Activated naive CD4-positive, alpha-beta T cell treated with anti-CD3 and anti-CD28 coated beads, Interleukin-2, amount 10 ng/mL, durations not matched to agents 7 days and 5 days (primary cell): ENCODE measurements at places on chromosomes 2 and 18.

DNA sequence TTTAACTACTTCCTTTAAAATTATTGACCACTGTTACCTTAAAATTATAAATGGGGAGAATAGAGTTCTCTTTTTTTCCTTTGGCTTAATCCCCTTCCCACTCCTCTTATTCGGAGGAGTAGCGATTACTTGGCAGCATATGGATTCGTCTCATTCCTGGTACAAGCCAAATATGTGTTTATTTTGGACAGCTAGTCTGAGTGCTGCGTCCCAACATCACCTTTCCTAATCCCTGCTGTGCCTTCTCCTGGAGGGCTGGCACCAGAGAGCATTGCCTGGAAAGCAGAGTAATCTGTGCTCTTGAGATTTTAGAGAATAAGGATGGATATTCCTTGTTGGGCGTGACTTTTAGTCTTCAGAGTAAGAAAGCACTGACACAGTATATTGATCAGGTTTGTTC is 185.6 kb downstream of the AGAP1 start:
- no peak for DNase-seq

DNA sequence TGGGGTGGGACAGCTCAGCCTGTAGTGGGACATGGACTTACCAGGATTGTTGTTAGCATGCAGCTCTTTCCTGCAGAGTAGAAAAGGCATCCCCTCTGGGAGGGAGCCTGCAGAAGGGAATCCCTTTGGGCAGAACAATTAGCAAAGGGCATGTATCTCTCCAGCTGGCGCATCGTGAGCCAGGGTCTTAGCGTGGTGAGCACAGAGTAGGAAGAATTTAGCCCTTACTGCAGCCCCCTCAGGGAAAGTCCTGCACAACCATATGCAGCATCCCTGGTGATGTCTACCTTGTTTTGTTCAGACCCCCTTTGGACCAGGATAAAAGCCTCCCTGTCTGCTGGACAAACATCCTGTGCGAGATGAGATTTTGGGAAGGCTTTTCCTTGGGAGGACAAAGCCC is 292.1 kb downstream of the SLC4A3 start:
- DNase-seq = no peak

DNA sequence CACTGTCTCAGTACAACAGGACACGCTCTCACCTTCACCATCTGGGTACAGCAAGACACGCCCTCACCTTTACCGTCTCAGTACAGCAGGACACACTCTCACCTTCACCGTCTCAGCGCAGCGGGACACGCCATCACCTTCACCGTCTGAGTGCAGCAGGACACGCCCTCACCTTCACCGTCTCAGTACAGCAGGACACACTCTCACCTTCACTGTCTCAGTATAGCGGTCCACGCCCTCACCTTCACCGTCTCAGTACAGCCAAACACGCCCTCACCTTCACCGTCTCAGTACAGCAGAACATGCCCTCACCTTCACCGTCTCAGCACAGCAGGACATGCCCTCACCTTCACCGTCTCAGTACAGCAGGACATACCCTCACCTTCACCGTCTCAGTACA is 109.9 kb upstream of the CTDP1 start:
- DNase-seq = peak; percentile 17

- no peak for DNase-seq
Observed at GRCh38 chr2:182866461-182867406, at the start of gene FRZB. Gene FRZB (minus strand): TSS chr2:182866637. CDS start chr2:182866552, 85 bp downstream.

- no peak for DNase-seq
Observed at GRCh38 chr18:12811191-12811950, 72.7 kb downstream of the PTPN2 start.

DNA sequence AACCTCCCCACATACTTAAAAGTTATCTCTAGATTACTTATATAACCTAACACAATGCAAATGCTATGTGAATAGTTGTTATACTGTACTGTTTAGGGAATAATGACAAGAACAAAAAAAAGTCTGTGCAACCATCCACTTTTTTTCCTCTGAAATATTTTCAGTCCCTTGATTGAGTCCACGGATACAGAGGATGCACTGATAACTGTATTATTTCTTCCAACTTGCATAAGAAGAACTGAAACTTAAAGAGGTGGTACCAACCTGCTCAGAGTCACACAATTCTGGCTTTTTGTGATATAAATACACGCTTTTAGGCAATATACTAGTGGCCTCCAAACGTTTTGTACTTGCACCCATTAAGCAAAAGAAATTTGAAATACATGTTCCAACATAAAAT is 1.4 kb downstream of the SMC6 start:
- DNase-seq = no peak

GRCh38 chr2:222193328-222193983 is 105.3 kb downstream of the PAX3 start:
- no peak for DNase-seq

GRCh38 chr18:64208516-64208915 is 59.6 kb upstream of the LINC00305 start:
- DNase-seq = no peak

GRCh38 chr2:203683932-203684556 is 22.4 kb upstream of the CD28 start:
- DNase-seq = no peak

DNA sequence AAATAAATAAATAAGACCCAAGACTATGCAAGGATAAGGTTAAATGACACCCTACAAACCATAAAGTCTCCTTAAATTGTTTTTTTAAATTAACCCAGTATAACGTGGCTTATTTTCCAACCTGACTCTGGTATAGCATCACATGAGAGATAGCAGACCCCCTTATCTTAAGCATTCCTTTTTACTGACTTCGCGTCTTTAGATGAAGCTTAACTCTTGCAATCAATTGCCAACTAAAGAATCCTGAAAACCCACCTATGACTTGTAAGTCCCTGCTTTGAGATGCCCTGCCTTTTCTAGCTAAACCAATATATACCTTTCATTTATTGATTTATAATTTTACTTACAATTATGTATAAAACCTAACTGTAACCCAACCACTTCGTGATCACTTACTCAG is 57.1 kb upstream of the RAB12 start:
- no peak for DNase-seq

- DNase-seq = no peak
Observed at GRCh38 chr2:202510911-202511310, 123.9 kb upstream of the FAM117B start.

GRCh38 chr2:108547606-108548005 is 13.3 kb downstream of the LIMS1 start:
- DNase-seq = no peak

GRCh38 chr2:121698318-121698930 is 38.3 kb downstream of the NIFK start:
- no peak for DNase-seq

GRCh38 chr2:7845332-7845731 is 836.5 kb upstream of the ID2 start:
- no peak for DNase-seq

DNA sequence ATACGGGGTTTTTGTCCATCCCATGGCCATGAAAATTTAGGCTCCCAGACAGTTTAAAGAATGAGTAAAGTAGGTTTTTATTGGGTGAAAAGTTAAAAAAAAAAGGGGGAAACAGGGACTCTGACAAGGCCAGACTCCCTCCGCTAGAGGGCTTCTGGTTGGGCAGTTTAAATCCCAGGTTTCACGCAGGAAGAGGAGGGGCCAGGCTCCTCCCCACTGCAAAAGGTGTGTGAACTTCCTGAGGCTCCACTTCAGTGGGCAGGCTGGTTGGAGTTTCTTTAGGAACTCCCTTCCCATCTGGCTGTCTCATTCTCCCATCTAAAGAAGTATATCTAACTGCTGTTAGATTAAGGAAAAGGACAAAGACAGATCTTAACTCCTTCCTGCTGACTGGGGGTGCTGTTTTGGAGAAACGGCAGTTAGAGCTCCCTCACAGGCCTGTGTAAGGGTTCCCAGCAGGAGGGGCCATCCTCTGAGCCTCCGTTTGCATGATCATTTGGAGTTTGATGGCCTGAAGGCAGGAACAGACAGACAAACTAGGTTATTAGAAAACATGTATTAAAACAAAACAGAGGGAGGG is 1160.7 kb downstream of the CNTNAP5 start:
- DNase-seq = no peak

DNA sequence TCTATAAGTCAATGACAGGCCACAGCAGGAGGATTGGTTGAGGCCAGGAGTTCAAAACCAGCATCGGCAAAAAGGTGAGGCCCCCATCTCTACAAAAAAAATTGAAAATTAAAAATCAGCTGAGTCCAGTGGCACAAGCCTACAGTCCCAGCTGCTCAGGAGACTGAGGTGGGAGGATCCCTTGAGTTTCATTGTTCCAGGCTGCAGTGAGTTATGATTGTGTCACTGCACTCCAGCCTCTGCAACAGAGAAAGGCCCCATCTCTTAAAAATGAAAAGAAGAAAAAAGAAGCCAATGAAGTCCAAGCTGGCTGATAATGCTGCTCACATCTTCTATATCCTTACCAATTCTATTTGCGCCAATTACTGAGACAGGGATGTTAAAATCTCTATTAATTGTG is 39.1 kb downstream of the MRPS5 start:
- no peak for DNase-seq

GRCh38 chr2:48124592-48124991 is 218.3 kb upstream of the FBXO11 start:
- DNase-seq = no peak

GRCh38 chr2:27155069-27155520 is 6.3 kb downstream of the TCF23 start:
- DNase-seq = no peak

- DNase-seq = no peak
Observed at GRCh38 chr2:16622399-16622968, 43.1 kb downstream of the CYRIA start.

DNA sequence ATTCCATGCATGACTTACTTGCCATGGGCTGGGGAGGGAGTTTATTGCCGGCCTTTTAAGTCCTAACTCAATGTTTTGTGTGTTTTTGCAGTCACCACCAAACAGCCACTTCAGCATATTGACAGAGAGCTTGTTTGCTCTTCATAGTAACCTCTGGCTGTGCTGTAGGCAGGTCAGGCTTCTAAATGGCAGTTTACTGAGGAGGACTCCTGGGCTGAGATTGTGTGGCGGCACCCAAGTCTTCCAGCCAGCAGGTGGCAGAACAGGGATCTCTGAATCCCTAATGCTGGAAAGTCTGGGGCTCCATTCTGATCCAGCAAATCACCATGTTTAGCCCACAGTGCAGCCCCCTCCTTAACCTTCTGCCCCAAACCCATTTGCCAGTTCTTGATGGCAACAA is 121.2 kb downstream of the CAPN13 start:
- DNase-seq = peak; percentile 20

DNA sequence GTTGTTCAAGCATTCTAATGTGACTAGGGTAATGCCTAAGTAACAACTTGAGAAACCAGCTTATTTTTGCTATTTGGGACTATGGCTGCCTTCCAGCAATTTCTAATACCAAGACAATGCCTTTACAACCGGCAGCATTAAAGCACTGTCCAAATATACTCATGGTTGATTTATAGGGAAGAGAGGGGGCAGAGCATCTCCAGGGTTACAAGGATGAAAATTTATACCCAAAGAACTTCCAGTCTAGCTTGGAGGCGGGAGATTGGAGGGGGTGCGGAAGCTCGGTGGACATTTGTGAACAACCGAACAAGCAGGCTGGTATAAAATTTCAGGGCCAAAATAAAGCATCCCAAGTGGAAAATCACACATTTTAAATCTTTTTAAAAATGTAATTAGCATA is 294.9 kb upstream of the STON1 start:
- DNase-seq = no peak

- DNase-seq = no peak
Observed at GRCh38 chr2:179247318-179248023, 17.2 kb downstream of the SESTD1 start.

DNA sequence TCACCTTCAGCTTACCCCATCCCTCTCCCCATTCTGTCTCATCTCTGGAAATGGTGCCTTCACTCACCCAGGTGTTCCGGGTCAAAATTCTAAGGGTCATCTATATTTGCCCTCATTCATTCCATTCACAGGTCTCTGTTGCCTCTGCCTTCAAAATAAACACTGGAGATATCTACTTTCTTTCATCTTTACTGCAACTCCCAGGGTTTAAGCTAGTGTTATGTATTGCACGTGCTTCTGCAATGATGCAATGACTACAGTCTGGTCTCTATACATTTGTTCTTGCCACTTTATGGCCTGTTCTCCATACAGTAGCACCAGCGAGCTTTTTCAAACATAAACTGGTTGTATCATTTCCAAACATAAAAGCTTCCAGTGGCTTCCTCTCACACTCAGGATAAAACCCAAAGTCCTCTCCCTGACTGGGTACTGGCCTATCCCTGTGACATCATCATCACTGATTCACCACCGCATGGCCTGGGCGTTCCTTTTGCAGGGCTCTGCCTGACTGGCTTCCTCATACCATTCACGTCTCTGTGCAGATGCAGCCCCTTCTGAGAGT is 14.3 kb downstream of the DSG2 start:
- no peak for DNase-seq

DNA sequence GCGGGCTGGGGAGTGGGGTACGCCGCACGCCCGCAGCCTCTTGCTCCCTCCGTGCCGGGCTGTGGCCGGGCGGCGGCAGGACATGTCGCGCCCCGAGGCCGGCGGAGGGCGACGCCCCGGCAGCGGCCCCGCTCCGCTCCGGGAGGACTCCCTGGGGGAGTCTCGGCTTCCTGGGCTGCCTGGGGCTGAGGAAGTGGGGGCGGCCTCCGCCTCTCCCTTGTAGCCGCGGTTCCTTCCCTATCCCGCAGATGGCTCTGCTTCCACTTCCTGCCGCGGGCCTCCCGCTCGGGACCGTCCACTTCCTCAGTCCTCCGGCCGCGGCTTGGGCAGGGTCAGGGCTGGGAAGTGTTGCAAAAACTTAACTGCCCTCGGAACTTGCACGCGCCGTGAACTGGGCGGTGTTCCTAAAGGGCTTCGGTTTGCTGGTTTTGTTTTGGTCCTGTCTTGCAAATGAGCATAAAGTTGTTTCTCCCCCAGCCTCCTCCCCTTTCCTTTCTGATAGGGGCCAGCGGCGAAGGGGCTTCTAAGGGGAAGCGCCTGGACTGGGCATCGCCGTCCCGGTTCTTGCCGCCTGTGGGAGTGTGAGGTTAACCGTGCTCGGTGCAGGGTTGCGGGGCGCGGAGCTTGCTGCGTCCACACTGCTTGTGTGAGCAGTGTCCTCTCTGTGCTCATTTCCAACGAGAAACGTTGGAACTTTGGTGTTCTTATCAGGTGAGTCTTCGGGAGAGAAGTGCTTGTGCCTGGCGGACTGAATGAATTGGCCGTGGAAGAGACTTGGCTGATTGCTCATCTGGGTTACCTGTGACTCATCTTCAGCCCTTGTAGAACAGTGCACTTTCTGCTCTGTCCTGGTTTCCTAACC is 600 bp downstream of the RALB start:
- peak; percentile 68 for DNase-seq
